Activated T-helper 1 cell treated with anti-CD3 and anti-CD28 coated beads, Interleukin-12 subunit alpha, Interleukin-12 subunit beta, Interleukin-2, Interleukin-4 antibody, amounts not matched to agents 30 ng/mL and 10 ng/mL and 1 ng/mL, durations not matched to agents 14 hours and 24 hours and 36 hours (primary cell): ENCODE measurements at places on chromosomes 1 and 21.

DNA sequence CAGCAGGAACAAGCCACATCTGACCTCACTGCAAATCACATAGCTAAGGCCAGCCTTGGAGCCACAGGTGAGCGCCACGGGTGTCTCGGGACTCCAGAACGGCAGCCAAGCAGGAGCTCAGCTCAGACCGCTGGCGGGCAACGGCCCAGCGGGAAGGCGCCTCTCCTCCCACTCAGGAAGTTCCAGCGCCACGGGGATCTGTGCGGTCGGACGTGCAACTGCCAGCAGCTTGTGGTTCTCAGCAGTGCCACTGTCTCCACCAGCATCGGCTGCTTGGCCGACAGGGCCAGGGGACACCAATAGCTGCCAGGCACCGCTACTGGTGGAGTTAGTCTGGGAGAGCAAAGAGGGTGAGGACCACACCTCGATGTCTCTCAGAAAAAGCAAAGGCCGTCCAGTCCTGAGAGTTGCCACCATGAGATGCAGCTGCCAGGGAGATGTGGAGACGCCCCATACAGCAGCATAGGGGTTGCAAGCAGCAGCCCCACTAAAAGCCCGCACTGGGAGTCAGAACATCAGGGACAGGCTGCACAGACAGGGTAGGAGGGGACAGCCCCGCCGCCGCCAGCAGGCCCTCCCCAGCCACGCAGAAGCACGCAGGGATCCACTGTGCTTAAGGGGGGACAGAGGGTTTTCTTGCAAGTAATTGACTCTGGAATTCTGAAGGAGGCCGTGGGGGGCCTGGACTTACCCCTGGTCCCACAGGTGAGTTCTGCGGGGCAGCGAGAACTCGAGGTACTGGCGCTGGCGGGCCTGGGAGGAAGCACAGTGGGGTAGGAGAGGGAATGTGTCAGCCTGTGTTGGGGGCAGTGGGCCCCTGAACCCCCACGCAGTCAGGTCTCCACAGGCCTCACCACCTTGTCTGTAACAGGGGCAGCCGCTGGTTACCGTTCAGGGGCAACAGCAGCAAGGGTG, 83.5 kb downstream of the NPHP4 start:
- DNase-seq: no peak

- DNase-seq: no peak
These were observed 32.0 kb downstream of the SORT1 start for GRCh38 chr1:109365642-109366204.

DNA sequence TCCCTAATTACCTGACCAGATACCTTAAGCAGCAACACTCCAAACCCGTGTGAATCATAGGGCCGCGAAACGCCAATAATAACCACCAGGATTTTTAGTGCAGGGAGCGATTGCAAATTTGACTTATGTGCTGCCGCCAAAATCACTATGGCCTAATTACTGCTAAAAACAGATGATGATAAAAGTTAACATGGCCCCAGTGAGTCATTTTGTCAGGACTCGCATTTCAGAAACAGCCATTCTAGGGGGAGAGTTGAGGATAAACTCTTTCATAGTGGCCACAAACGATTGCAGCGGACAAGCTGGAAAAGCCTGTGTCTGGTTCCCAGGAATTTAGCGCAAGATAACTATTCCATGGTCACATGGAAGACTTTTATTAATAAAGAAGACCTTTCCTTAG, 103.4 kb downstream of the HLX start:
- DNase-seq: no peak

GRCh38 chr1:157176591-157177121, 38.5 kb upstream of the ETV3 start:
- DNase-seq: no peak

DNA sequence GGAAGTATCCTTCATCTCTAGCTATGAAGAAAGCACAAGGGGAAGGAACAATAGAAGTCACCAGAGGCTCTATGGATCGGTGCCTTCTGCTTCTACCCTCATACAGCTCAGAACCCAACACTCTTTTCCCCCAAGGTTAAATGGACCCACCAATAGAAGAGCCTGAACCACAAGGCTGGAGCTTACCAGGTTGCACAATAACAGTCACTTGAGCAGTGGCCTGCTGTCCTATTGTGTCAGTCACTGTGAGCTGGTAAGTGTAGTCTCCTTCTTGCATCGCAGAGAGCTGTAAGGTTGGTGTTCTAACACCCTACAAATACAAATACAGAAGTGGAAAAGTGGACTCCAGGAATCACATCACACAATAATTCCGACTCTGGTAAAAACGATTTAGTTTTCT, 103.0 kb downstream of the KIAA0319L start:
- no peak for DNase-seq
